ENCODE measurements at places on chromosomes 2 and 18. TPM values are rescaled to one million over a fixed set of nuclear protein-coding genes. Genes with fewer than 3 reads are reported as not detected.

Gene AQP12A
- polyA plus RNA-seq, result not detected

GRCh38 chr2:54947136-54947535 is 103.1 kb downstream of the RTN4 start:
- peaks cover 13% of the 10 kb centered on the region for H3K4me1 ChIP-seq
- H3K4me3 ChIP-seq, result no peak overlapping the region
- no peaks in the 10 kb centered on the region for H3K36me3 ChIP-seq
- no peak for DNase-seq

- H3K4me1 ChIP-seq, result no peaks in the 10 kb centered on the region
- no peak overlapping the region for H3K27ac ChIP-seq
- no peak for DNase-seq
- H3K36me3 ChIP-seq, result no peaks in the 10 kb centered on the region
- no peak overlapping the region for H3K4me3 ChIP-seq
Observed at GRCh38 chr2:127175041-127175721, 44.9 kb downstream of the CYP27C1 start.

DNA sequence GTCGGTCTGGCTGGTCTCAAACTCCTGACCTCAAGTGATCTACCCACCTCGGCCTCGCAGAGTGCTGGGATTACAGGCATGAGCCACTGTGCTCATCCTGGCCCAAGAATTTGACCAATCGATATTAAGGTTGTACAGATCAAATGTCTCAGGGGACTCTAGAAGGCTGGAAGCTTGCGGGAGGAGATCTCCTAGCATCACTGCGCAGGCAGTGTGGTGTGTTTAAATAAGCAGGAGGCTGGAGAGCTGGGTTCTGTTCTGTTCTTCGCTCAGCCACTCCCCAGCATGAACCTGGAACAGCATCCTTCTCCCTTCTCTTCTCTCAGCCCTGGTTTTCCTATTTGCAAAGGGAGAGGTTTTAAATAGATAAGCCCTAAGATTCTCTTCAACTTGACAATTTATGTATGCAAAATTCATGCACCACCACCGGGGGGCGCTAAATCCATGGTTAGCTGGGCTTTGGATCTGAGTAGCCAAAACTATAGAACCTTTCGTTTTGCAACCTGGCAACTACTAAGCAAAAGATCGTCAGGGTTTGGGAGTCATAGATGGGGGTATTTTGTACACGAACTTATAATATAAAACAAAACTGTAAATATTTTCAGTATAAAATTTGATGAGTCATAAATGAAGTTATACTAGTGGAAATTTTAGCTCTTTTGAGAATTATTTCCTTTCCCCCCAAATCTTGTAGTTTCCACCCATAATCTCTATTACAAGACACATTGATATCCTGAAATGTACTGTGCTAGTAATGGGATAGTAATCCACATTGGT is 60.6 kb downstream of the SLC16A14 start:
- peak; percentile 70 for DNase-seq
- no peaks in the 10 kb centered on the region for H3K27me3 ChIP-seq
- no peaks in the 10 kb centered on the region for H3K36me3 ChIP-seq
- H3K27ac ChIP-seq, result no peak overlapping the region

GRCh38 chr2:20838016-20838415 is 15.1 kb upstream of the LDAH start:
- DNase-seq, result no peak
- H3K27me3 ChIP-seq, result peaks cover 10% of the 10 kb centered on the region
- H3K4me3 ChIP-seq, result no peak overlapping the region
- no peaks in the 10 kb centered on the region for H3K36me3 ChIP-seq
- no peaks in the 10 kb centered on the region for H3K4me1 ChIP-seq
- H3K27ac ChIP-seq, result no peak overlapping the region

- peak; percentile 66 for DNase-seq
- H3K4me1 ChIP-seq, result peaks cover 28% of the 10 kb centered on the region
- no peak overlapping the region for H3K27ac ChIP-seq
- H3K27me3 ChIP-seq, result no peaks in the 10 kb centered on the region
- no peaks in the 10 kb centered on the region for H3K36me3 ChIP-seq
- H3K4me3 ChIP-seq, result no peak overlapping the region
Observed at GRCh38 chr2:191051825-191052778, 38.1 kb upstream of the STAT1 start.

DNA sequence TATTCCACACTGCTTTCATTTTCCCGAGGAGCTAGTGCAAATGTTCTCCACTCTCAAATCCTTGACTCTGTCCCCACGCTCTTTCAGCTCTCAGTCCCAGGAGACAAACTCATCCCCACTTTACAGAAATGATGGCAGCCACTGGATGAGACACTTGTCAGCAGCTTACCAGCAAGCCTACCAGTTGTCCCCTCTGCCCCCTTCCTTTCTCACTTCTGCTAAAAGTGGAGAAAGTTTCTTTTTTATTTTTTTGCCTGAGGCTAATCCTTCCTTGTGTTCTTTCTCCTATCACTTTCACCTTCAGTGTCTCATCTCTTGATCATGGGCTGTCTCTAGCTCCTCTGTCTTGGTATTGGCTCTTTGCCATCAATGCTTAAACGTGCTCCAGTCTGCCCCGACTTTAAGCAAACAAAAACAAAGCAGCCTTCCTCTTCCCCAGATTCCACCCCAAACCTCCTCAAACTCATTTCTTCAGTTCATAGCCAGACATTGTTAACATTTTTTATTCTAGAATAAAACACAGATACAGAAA is 64.5 kb downstream of the TTC32 start:
- H3K27me3 ChIP-seq, result no peaks in the 10 kb centered on the region
- H3K36me3 ChIP-seq, result no peaks in the 10 kb centered on the region
- H3K4me3 ChIP-seq, result no peak overlapping the region

DNA sequence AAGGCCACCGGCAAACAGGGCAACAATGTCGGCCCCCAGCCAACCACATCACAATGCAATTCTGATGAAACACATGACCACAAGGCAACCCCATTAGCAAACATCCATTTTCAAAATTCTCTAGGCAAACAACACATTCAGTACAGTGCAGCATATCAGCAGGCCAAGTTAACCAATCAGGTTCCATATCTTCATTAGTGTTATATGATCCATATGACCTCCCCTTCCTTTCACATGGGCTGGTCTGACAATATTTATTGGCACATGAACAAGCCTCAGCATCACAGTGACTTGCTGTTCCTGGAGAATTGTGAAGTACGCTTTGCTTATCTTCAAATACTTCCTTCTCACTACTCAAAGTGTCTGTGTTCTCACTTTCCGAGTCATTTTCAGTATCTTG is 19.8 kb downstream of the RNF103 start:
- no peak overlapping the region for H3K4me3 ChIP-seq
- H3K4me1 ChIP-seq, result no peaks in the 10 kb centered on the region
- no peak overlapping the region for H3K27ac ChIP-seq

GRCh38 chr2:197058777-197059300 is 132.3 kb upstream of the PGAP1 start:
- H3K27me3 ChIP-seq, result no peaks in the 10 kb centered on the region
- DNase-seq, result no peak
- no peak overlapping the region for H3K4me3 ChIP-seq
- H3K4me1 ChIP-seq, result peaks cover 25% of the 10 kb centered on the region
